ENCODE measurements at places on chromosomes 6 and 20.

DNA sequence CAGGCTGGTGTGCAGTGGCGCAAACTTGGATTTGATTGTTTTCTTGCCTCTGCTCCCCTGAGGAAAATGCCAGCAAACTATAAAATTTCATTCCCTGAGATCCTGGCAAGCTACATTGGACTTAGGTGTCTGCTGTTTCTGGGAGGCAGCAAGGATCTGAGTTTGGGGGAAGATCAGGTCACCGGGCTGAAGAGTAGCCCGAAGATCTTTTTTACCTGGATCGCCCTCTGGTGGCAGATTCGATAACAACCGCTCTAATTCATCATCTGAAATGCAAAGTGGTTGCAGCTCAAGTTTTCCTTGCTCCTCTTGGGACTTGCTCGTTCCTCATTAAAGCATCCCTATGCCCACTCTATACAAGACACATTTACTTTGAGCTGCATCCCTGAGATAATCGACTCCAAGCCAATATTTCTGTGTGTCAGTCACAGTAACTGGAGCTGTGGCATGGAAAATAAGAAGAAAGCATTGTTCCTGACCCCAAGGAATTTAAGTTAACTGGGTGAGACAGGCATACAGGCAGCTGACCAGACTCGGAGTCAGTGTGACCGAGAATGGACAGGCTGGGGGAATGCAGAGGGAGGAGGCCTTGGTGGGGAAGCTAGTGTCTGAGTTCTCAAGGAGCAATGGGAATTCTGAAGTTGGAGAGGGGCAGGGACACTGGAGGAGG is 131.8 kb upstream of the PROKR2 start:
- DNase-seq, result peak; percentile 24

DNA sequence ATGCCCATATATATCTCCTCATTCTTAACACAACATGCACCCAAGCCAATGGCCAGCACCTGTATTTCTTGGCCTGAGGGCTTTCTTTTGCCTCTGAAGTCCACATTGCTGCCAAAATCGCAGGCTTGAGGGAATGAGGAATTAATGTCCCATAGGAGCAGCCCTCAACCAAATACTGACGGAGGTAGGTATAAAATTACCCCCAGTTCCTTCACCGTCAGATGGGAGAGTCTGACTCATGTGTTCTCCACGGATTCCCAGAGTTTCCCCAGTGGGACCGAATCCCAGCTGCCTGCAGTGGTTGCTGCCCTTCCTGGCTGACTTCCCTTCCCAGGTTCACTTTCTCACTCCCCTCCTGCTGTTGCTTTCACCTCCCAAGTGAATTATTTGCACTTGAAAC is 602.2 kb upstream of the NOX3 start:
- DNase-seq, result no peak

DNA sequence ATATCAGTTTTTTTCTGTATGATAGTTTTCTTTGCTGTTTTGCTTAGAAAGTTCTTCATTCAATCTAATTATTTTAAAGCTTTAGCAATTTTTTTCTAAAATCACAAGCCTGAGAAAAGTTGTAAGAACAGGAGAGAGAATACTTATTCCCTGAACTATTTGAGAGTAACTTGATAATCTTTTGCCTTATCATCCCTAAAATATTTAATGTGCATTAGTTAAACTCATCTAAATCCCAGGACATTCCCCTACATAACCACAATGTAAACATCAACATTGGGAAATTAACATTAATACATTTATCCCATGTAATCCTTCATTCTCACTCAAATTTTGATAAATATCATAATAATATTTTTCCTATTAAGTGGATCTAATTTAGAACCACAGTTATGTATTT is 241.8 kb downstream of the CD109 start:
- no peak for DNase-seq

DNA sequence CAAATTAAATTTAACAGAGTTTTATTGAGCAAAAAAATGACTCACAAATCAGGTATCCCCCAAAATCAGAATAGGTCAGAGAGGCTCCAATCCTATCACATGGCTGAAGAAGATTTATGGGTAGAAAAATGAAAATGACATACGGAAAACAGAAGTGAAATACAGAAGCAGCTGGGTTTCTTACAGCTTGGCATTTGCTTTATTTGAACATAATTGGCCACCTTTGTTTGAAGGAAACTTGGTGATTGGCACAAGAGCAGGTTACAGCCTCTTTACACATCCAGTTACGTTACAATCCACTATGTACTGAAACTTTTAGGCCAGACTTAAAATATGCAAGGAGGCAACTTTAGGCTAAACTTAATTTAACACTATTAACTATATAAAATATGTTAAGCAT is 11.7 kb upstream of the TREM2 start:
- DNase-seq, result no peak

DNA sequence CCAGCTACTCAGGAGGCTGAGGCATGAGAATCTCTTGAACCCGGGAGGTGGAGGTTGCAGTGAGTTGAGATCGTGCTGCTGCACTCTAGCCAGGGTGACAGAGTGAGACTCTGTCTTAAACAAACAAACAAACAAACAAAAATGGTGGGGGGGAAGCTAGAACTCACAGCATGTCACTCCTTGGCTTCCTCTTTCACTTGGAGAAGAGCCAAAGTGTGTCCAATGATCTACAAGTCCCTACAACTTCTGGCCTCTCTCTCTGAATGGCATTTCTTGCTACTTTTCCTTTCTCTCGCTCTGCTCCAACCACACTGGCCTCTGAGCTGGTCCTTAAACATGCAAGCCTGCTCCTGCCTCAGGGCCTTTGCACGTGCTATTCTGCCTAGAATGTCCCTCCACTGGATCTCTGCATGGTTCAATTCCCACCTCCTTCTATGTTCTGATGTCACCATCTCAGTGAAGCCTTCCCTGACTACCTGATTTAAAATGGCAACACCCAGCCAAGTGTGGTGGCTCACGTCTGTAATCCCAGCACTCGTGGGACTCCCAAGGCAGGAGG is 8.1 kb downstream of the TLDC2 start:
- no peak for DNase-seq

DNA sequence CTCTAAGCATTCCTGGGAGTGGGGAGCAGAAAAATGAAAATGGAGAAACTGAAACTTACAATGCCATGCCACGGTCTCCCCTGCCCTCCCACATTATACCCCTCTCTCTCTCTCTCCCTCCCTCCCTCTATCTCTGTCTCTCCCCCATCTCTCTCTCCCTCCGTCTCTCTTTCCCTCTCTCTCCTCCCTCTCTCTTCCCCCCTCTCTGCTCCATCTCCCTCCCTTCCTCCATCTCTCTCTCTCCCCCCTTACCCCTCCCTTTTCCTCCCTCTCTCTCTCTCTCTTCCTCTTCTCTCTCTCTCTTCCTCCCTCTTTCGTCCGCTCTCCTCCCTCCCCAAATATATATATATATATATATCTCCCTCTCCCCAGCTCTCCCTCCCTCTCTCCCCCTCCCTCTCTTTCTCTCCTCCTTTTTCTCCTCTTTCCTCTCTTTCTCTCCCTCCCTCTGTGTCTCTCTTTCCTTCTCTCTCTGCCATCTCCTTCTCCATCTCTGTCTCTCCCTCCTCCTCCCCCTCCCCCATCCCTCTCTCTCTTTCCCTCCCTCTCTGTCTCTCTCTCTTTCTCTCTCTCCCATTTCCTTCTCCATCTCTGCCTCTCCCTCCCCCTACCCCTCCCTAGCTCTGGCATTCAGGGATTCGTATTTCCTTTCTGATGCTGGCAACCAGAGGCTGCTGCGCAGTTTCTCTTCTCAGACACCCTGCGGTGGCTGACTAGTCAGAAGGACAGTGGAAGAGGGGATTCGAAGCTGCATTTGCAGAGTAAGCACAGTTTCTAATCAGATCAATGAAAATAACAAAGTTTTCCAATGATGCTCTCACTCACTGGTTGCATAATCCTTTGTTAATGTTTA is 13.9 kb upstream of the VAPB start:
- no peak for DNase-seq

DNA sequence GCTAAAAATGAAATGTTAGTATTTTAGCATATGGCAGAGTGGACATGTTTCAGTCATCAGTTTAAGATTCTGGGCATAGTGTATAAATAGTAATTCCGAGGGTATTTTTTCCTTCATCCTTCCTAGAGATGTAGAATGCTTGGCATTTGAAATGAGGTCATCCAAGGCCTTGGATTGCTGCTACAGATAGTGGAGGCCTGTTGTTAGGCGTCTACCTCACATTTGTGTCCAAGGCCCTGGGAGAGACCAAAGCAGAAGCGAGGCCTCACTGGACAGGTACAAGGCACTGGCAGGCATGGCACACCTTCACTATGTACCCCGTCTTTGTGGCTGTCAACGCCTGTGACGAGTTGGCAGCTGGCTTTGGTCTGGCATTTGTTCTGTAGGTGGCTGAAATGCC is 58.0 kb downstream of the DTD1 start:
- DNase-seq, result no peak

DNA sequence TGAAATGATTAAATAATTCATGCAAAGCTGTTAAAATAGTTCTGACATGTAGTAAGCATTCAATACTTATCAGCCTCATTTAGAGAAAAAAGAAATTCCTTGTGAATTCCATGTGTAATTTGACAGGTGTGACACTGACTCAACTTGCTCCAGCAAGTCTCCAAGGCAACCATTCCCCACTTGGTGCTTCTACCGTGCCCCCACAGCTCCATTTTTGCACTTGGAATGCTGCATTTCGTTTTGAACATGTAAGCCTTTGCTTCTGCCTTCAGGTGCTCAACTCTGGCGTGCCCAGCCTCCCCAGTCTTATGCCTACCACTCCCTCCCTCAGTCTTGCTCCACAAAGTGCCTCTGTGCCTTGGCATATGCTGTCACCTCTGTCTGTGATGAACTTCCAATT is 760.6 kb upstream of the CHD6 start:
- DNase-seq, result no peak

- no peak for DNase-seq
Measured at GRCh38 chr20:4670469-4670868, 51.2 kb upstream of the PRND start.

GRCh38 chr6:155599561-155599960 is 143.9 kb upstream of the NOX3 start:
- DNase-seq, result no peak

DNA sequence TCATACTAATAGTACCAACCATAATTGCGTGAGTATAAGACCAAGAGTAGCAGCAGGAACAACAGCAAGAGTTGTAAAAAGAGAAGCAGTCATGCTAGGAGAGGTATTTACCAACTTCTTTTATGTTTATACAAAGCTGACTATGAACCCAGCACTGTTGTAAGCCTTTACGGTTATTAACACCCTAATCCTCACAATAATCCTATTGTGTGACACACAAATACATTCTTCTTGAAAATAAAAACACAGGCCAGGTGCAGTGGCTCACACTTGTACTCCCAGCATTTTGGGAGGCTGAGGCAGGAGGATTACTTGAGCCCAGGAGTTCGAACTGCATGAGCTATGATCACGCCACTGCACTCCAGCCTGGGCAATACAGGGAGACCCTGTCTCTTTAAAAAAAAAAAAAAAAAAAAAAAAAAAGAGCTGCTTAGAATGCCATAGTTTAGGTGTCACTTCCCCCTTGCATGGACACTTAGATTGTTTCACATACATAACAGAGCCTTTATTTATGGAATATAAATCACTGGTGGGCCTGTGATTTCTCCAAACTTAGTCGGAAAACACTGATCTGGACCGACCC is 20.2 kb downstream of the HCK start:
- no peak for DNase-seq

- DNase-seq, result no peak
Measured at GRCh38 chr20:53940907-53941545, 129.4 kb downstream of the BCAS1 start.

GRCh38 chr20:19274412-19275015 is 62.1 kb downstream of the SLC24A3 start:
- DNase-seq, result no peak

- DNase-seq, result no peak
Measured at GRCh38 chr20:55252521-55252920, 752.8 kb downstream of the CBLN4 start.

- no peak for DNase-seq
Measured at GRCh38 chr20:21302664-21303060, 469 bp upstream of the XRN2 start.

DNA sequence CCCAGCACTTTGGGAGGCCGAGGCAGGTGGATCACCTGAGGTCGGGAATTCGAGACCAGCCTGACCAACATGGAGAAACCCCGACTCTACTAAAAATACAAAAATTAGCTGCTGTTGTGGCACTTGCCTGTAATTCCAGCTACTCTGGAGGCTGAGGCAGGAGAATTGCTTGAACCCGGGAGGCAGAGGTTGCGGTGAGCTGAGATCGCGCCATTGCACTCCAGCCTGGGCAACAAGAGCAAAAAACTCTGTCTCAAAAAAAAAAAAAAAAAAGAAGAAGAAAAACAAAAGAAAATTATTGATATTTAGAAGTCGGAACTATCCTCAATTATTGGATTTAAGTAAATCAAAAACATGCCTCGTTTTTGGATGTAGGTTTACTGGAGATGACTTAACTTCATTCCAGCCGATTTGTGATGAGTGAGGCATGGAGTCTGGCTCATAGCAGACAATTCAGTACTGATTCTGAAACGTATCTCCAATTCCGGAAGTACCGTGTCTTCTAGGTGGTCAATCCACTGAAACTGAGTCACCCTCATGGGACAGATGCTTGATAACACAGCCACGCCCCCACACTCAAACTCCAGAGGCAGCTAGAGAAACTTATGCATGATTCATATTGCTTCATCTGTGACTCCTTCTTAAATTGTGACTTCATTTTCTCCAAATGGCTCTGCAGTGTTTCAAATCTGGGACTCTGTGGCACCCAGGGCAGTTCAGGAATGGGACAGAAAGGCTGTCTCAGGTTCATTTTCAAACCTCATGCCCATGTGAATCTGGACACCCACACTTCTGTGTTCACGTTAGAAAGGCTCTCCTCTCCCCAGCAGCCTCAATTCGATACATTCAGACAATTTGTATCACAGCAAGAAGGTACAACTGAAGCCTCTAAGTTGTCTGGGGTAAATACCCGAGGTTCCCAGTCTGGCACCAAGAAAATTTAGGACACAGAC is 110.4 kb upstream of the ARMC2 start:
- no peak for DNase-seq

GRCh38 chr20:62543470-62544302 is 67.9 kb upstream of the GATA5 start:
- DNase-seq, result no peak

GRCh38 chr6:112883095-112883494 is 536.0 kb downstream of the RFPL4B start:
- DNase-seq, result no peak

- no peak for DNase-seq
Measured at GRCh38 chr20:45461225-45461624, 8.3 kb upstream of the WFDC2 start.

GRCh38 chr20:46221256-46221833 is 87.0 kb downstream of the CDH22 start:
- no peak for DNase-seq

GRCh38 chr20:1819311-1820137 is 75.7 kb upstream of the SIRPA start:
- DNase-seq, result peak; percentile 63

- DNase-seq, result no peak
Measured at GRCh38 chr6:69816569-69816968, 19.8 kb upstream of the LMBRD1 start.

- no peak for DNase-seq
Measured at GRCh38 chr20:1232286-1233111, 6.7 kb downstream of the RAD21L1 start.
